Dermis blood vessel endothelial cell (primary cell): ENCODE measurements at places on chromosomes 6 and 20. TPM values are rescaled to one million over a fixed set of nuclear protein-coding genes. Genes with fewer than 3 reads are reported as not detected.

BPIFB4 gene
- total RNA-seq, result not detected in 2 replicates

BEND6 gene
- 0.14 and 0.34 TPM in 2 replicates for total RNA-seq

SLC13A3 gene
- total RNA-seq, result 0.05 TPM in 1 of 2 replicates, not detected in the other

MCM8 gene
- 6.8 and 14.4 TPM in 2 replicates for total RNA-seq

PTCRA gene
- not detected in 2 replicates for total RNA-seq
